ENCODE measurements at places on chromosomes 16 and 17.

- DNase-seq = no peak
Measured at GRCh38 chr16:64352246-64352645, 769.6 kb downstream of the CDH11 start.

DNA sequence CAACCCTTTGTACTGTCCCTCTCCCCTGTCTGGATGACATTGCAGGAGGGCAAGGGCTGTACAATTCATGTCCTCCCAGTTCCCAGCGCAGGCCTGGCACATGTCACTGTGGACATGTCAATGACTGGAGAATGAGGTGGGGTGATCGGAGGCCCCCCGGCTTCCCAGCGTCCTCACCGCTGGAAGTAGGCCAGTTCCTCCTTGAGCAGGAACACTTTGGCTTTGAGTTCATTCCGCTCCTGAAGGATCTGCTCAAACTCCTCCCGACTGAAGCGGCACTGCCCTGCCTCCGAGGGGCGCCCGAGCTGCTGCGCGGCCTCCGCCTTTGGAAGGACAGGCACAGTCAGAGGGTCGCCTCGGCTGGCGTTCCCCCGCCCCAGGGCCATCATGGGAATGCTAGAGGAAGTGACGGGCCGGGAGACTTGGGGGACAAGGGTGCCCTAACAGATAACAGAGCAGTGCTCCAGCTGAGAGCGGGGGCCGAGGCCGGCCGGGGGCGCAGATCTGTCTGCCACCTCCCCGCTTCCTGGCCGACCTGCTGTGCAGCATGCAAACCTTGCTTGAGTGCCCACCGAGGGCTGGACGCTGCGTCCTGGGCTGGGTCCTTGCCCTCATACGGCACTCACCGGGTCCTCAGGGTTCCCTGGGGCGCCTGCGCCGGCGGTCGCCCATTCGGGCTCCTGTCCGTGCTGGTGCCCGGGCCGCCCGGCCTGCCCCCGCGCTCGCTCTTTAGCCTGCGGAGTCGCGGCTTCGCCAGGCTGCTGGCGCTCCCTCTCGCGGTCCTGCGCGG is 1.3 kb downstream of the RILP start:
- no peak for DNase-seq

DNA sequence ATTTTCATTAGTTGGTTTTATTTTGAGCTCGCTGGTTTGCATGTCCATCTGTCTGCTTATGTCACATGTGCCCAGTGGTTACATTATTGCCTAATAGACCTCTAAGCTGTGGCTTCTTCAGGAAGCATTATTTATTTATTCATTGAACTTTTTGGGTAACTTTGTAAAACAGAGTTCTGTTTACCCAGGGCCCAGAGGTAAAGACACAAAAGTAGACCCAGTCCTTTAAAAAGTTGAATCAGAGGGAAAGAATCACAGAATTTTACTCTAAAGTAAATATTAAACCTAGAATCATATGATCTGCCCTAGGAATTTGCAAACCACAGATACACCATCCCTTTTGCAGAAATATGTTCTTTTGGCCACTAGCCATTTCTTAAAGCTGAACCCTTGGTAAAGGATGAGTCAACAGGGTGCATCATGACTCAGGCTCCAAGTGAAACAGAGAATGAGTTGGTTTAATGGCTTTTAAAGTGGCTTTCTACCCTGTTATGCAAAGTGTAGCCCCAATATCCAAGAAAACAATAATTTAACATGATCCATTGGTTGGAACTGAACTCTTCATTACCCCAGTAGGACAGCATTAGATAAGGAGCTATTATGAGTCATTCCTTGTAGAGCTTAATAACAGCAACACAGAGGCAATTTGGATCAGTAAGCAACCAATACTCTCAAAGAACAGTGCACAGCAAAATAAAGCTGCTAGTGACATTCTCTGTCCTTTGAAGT is 236.3 kb downstream of the KCNJ2 start:
- peak; percentile 65 for DNase-seq

DNA sequence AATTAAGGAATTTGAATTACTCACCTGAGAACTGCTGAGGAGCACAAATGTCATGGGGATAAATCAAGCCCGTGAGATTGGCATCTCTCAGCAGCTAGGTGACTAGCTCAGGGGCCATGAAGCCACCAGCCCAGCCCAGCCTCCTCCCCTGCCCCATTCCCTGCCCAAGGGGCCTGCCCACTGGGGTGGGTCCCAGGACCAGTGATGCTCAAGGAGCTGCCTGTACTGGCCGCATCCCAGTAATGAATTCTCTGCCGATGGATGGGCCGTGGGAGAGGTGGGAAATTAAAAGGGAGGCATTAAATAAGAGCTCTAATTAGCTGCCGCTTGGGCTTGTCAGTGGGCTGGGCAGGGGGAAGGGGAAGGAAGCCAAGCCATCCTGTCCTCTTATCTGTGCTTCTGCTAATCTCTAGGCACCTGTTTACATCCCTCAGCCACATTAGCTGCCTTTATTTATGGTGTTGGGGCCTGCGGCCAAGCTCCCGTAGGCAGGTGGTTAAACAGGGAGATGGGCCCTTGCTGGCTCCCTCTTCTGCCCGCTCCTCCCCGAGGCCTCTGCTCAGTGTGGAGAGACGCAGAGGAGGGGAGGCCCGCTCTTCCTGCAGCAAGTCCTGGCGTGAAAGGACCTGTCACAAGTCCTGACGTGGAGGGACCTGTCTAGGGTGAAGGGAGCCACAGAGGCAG is 48.8 kb downstream of the PIPOX start:
- no peak for DNase-seq

- DNase-seq = no peak
Measured at GRCh38 chr17:4968486-4969046, 949 bp upstream of the SPAG7 start.

DNA sequence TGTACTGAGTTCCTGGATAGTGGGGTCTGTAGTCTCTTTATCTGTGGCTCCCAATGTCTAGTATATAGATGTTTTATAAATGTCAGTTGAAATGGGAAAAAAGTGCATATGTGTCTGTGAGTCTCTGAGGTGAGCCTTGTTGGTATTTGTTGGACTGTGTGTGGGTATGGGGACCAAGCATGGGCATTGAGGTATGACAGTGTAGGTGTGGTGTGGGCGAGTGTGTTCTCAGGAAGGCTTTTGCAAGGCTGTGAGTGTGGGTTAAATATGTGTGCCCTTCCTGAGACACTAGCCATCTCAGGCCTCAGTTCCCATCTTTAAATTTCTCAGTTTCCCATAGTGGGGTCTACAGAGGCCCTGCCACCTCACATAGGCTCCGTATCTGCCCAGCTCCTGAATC is 440.2 kb upstream of the CCL2 start:
- DNase-seq = no peak

- DNase-seq = no peak
Measured at GRCh38 chr17:42431758-42432161, 8.7 kb upstream of the CAVIN1 start.

DNA sequence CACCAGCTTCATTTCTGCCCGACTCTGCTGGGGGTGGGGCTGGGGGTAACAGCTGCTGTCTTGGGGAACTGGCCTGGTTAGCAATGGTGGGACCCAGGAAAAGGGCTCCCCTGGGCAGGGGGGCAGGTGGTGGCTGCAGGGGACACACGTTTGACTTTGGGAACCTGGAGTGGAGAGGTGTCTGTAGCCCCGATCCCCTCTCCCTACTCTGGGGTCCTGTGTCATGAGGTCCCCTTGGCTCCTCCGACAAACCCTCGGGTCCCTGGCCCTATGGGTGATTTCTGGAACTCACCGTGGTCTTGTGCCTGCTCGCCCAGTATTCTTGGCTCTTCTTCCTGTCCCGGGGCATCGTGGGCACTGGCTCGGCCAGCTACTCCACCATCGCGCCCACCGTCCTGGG is 12.0 kb downstream of the SPNS3 start:
- DNase-seq = no peak

- DNase-seq = no peak
Measured at GRCh38 chr17:19568016-19568350, 34.3 kb downstream of the SLC47A1 start.

- no peak for DNase-seq
Measured at GRCh38 chr16:57089406-57089805, 3.0 kb upstream of the CPNE2 start.

DNA sequence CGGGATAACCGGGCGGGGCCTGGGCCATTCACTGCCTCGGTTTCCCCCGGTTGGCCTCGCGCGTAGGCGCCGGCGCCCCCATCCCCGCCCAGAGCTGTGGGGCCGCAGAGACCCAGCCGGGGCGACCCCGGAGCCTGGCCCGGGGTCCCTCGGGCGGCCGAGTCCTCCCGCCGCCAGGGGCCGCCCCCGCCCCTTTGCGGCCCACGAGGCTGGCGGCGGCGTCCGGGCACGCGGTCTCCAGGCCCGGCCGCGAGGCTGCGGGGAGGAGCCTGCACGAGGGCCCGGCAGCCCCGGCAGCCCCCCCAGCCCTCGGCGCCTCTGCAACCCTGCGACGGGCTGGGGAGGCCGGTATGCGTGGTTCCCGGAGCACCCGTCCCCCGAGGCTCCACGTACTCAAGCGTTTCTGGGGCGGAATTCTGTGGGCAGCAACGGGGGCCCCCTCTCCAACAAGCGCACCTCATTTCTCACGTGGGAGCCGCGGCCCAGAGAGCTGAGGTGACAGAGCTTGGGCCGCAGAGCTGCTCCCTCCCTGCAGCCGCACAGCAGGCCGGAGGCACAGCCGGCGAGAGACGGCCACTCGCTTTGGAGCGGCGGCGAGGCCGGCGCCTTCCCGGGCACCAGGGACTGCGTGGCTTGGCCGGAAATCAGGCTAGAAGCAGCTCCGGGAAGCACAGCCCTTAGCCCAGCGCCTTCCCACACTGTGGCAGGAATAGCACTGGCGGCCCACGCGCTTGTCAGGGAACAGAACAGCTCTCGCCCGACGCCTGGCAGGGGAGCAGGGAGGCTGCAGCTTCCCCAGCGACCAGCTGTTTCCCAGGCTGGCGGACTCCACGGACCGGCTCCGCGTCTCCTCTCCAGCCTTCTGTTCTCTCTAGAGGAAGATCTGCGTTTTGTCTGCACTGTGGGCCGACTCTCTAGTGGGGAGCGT is 867 bp upstream of the LIMD2 start:
- no peak for DNase-seq

DNA sequence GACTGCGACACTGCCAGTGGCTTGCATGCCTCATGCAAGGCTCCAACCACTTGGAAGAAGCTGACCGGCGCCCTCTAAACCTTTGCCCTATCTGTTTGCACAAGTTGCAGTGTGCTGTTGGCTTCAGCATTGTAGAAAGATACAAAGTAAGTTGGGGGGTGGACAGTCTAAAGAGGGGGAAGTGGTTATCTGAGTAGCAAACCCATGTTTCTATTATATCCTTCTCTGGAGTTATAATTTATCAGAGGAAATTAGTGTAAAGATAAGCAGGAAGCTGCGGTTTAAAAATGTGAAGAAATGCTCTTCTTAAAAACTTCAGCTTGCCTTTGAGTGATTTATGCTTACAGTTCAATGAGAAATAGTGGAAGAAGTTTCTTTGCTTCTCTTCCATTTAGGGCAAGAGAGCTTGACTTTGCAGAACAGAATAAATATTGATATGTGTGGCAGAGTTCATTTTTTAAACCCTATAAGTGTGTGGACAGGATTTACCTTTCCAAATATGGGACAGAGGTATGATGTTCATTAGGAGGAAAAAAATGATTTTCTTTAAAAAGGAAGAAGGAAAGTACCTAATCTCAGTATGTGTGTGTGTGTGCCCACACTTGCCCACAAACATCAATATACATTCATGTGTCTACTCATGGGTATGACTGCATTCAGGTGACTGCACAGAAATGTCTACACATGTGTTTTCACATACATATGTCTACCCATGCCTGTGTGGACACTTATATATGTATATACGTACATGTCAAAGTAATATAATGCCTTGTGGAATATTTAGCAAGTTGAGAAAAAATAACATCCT is 8.1 kb downstream of the AMZ2 start:
- DNase-seq = no peak

DNA sequence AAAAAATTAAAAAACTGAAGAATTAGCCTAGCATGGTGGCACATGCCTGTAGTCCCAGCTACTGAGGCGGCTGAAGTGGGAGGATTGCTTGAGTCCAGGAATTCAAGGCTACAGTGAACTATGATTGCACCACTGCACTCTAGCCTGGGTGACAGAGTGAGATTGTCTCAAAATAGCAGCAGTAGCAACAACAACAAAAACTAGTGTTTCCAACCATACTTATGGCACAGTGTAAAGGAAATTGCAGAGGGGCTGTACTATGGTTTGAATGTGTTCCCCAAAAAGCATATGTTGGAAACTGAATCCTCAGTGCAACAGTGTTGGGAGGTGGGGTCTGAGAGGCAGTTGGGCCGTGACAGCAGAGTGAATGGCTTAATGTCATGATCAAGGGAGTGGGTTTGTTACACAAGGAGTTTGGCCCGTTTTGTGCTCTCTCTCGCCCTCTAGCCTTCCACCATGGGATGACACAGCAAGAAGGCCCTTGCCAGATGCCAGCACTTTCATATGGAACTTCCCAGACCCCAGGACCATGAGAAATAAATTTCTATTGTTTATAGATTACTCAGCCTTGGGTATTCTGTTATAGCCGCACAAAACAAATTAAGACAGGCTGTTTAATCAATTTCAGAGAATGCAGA is 70.0 kb downstream of the PGS1 start:
- DNase-seq = no peak

All from AG09319 (cell line).